ENCODE measurements at places on chromosomes 12 and 14. TPM values are rescaled to one million over a fixed set of nuclear protein-coding genes. Genes with fewer than 3 reads are reported as not detected.

The APOLD1 gene
- 3.1 TPM for polyA plus RNA-seq

GRCh38 chr12:114186241-114187002 lies 219.5 kb downstream of the TBX5 start:
- no peaks in the 10 kb centered on the region for H3K36me3 ChIP-seq
- H3K4me3 ChIP-seq: no peak overlapping the region
- DNase-seq: no peak
- no peak overlapping the region for H3K27ac ChIP-seq

The TAS2R42 gene
- polyA plus RNA-seq: not detected

- no peak overlapping the region for H3K4me3 ChIP-seq
- peak; percentile 32 for DNase-seq
- H3K4me1 ChIP-seq: peaks cover 9% of the 10 kb centered on the region
- no peaks in the 10 kb centered on the region for H3K27me3 ChIP-seq
- no peak overlapping the region for H3K27ac ChIP-seq
- H3K36me3 ChIP-seq: peaks cover 27% of the 10 kb centered on the region
Measured at GRCh38 chr12:128794661-128795529, 28.9 kb downstream of the SLC15A4 start.

The GLIPR1L1 gene
- polyA plus RNA-seq: not detected

- no peak for DNase-seq
- no peaks in the 10 kb centered on the region for H3K36me3 ChIP-seq
- peak overlapping the region; percentile 89 for H3K4me3 ChIP-seq
- H3K27ac ChIP-seq: no peak overlapping the region
- peaks cover 6% of the 10 kb centered on the region for H3K4me1 ChIP-seq
Measured at GRCh38 chr12:108515916-108516315, 839 bp downstream of the FICD start.

The KCNA5 gene
- 0.46 TPM for polyA plus RNA-seq

The RPL10L gene
- polyA plus RNA-seq: not detected

- peak overlapping the region; percentile 50 for H3K27ac ChIP-seq
- no peaks in the 10 kb centered on the region for H3K36me3 ChIP-seq
- H3K27me3 ChIP-seq: no peaks in the 10 kb centered on the region
- DNase-seq: peak; percentile 57
Measured at GRCh38 chr14:49966304-49966809, 73.5 kb downstream of the ARF6 start.

- peak overlapping the region; percentile 9 for H3K4me3 ChIP-seq
- DNase-seq: no peak
- peaks cover 5% of the 10 kb centered on the region for H3K4me1 ChIP-seq
Measured at GRCh38 chr12:68745376-68745903, 536 bp upstream of the SLC35E3 start.

DNA sequence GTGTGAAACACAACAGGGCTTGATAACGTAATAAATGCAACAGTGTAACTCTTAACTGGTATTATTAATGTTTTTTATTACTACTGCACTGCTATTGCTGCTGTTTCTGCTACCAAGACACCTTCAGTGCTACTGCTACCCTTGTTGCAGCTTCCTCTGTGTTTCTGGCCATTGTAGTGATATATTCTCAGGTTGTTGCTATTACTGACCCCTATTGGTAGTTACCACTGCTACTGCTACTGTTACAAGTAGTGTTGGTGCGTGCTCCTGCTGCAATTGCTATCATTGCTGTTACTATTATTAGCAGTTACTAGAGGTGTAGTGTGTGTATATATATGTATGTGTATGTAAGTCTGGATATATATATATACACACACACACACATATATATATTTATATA lies 87.2 kb upstream of the PTPRB start:
- no peak overlapping the region for H3K27ac ChIP-seq
- H3K27me3 ChIP-seq: no peaks in the 10 kb centered on the region
- no peak overlapping the region for H3K4me3 ChIP-seq

GRCh38 chr14:58787592-58787991 lies 149.8 kb downstream of the DACT1 start:
- no peak overlapping the region for H3K4me3 ChIP-seq
- peaks cover 38% of the 10 kb centered on the region for H3K4me1 ChIP-seq
- DNase-seq: no peak
- no peak overlapping the region for H3K27ac ChIP-seq
- no peaks in the 10 kb centered on the region for H3K36me3 ChIP-seq
- no peaks in the 10 kb centered on the region for H3K27me3 ChIP-seq

GRCh38 chr14:75044322-75044721 lies 6.9 kb downstream of the MLH3 start:
- H3K36me3 ChIP-seq: peaks cover 2% of the 10 kb centered on the region
- no peaks in the 10 kb centered on the region for H3K27me3 ChIP-seq
- H3K27ac ChIP-seq: no peak overlapping the region

All from lung (tissue), 17 donors.